ENCODE measurements at places on chromosomes 4 and X.
A peak's percentile ranks its signal among the peaks of the same experiment; 100 is the strongest.

- DNase-seq = no peak
Measured at GRCh38 chr4:73770917-73771316, 30.5 kb downstream of the CXCL8 start.

GRCh38 chrX:151488677-151489076 is 74.8 kb upstream of the PASD1 start:
- peak; percentile 12 for DNase-seq

DNA sequence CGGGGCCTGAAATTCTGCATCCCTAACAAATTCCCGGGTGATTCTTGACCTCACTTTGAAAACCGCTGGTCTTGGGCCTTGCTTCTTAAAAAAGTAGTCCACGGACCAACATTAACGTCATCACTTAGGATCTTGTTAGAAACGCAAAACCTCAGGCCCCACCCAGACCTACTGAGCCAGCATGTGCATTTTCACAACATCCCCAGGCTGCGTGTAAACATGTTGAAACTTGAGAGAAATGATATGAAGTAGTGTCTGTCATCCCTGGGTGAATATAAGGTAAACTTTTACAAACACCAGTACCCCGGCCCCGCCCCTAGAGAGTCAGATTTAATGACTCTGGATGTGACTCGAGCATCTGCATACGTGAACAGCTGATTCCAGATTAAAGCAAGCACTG is 33.7 kb downstream of the SORBS2 start:
- DNase-seq = no peak

DNA sequence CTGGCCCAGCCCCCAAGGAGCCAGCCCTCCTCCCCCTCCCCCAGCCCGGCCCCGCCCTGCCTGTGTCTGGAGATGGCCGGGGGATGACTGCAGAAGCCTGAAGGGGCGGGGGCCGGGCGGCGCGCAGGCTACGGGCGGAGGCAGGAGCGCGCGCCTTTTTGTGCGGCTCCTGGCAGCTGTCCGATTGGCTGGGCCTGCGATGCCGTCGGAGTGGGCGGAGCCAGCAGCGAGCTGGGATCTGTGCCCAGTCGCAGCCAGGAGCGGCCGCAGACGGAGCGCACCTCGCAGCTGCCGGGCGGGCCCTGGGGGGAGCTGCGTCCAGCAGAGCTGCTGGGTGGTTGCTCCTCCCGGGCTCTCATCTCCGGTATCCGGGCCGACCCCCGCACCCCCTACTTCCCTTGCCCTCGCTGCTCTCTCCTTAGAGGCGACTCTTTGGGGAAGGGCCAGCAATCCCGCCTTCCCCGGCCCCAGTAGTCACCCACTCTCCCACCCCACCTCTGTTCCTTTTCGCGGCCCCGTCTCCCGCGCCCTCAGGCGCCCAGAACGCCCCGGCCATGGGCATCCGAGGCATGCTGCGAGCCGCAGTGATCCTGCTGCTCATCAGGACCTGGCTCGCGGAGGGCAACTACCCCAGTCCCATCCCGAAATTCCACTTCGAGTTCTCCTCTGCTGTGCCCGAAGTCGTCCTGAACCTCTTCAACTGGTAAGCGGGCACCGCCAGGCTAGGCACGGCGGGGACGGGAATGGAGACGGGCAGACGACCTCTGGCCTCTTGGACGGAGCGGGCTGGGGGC is at the start of gene GABRQ:
GABRQ (plus strand) TSS at position 247 of the 794 bp plus-strand sequence; CDS start at position 555, 308 bp downstream.
- DNase-seq = peak; percentile 42

DNA sequence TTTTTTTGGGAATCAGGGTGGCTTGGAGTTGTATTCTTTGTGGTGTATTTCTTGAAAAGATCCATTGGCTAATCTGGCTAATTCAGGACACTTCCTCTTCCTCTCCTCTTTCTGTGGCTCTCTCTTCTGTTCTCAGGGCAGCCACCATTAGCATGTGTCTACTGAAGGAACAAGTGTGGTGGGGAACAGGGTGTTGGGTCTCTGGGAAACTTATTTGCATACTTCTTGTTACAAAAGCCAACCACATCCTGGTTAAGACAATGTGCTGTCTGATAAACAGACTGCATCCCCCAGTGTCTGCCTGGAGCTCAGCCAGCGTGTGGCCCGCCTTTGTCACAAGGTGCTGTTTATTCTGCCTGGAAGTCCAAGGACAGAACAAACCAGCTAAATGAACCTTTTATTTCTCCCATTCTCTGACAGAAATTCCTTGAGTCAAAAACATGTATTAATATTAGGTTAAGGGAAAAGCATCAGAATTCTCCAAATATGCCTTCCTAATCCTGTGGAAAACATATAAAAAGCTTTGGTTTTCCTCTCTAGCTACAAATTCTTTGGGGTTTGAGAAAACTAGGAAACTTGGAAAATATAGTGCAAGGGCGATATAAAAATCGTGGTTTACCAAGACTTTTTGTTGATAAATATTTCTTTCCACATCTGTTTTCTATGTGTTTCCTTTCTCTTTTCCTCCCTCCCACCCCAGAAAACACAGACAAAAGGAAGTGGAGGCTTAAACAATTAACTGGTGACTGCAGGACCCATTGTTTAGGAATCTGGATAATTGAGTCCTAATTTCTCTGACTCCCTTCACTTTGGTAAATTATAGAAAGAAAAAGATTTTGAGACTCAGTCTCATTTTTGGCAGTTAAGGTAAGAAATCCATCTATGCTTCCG is 203.6 kb downstream of the SPRY1 start:
- peak; percentile 22 for DNase-seq

DNA sequence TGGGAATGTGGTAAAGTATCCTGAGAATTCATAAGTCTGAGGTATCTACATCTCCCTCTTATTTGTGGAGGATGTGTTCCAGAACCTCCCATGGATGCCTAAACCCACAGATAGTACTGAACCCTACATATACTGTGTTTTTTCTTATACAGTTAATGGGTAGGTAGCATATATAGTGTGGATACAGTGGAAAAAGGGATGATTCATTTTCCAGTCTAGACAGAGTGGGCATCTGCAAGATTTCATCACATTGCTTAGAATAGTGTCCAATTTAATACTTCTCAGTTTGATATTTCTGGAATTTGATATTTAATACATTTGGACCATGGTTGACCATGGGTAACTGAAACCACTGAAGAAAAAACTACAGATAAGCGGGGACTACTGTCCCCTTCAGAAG is 155.0 kb upstream of the ANKRD50 start:
- no peak for DNase-seq

- no peak for DNase-seq
Measured at GRCh38 chr4:83281307-83281706, 3.3 kb downstream of the COQ2 start.

Data from stimulated activated CD4-positive, alpha-beta T cell treated with anti-CD3 and anti-CD28 coated beads, Interleukin-15, amount 100 ng/mL, for 24 hours (primary cell).